ENCODE measurements at places on chromosomes 1 and 21.
A peak's percentile ranks its signal among the peaks of the same experiment; 100 is the strongest.

GRCh38 chr1:86100401-86100800, 56.2 kb downstream of the COL24A1 start:
- no peak for DNase-seq

DNA sequence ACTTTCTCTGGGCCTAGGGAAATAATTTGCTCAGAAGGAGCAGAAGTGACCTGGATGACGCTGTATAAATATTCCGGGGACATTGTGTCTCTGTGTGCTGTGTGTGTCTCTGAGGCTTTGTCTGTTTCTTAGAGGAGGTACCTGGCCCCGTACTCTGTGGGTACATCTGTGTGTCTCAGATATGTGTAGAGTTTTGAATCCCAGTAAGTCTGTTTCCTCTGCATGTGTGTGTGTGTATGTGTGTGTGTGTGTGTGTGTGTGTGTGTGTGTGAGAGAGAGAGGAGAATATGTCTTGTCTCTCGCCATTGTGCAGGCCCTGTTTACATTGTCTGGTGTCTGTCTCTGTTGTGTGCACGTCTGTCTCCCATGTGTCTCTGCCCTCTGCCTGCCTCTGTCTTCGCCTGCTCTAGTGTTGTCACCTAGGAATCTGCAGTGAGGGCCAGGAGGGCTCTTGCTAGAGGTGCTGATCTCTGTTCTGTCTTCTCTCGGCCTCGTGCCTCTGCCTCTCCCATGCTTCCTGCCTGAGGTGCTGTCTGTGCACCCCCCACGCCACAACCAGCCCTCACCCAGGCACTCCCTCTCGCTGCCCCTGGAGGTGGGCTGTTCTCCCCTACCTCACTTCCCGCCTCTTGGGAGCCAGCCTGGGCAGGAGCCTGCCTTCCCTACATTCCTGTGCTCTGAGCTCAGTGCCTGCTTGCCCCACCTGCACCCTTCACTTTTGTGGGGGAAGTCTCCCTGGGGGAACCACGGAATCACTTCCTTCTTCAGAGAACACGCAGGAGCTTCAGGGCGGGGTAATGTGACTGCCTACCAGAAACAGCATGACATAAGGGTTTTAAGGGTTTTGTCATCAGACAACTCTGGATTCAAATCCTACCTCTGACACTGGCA, 5.9 kb downstream of the MAP7D1 start:
- peak; percentile 33 for DNase-seq

GRCh38 chr21:44854664-44855446, 18.6 kb downstream of the PTTG1IP start:
- DNase-seq, result no peak

- peak; percentile 35 for DNase-seq
Measured at GRCh38 chr1:158527190-158527815, 26.9 kb downstream of the OR6Y1 start.

DNA sequence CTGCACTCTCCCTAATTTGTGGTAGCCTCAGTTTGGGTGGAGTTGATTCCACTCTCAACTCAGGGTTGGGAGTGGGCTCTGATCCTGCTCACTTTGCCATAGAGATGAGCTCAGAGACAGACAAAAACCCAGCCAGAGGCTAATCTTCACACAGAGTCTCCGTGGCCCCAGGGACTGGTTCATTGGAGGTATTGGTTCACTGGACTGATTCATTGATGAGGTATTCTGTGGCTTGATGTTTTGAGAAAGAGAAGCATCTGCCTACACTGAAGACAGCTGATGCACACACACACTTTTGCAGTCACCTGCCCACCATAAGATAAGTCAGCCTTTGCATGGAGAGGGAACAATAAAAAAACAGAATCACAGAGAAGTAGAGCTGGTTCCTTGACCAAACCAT, 183.8 kb downstream of the AJAP1 start:
- DNase-seq, result no peak

DNA sequence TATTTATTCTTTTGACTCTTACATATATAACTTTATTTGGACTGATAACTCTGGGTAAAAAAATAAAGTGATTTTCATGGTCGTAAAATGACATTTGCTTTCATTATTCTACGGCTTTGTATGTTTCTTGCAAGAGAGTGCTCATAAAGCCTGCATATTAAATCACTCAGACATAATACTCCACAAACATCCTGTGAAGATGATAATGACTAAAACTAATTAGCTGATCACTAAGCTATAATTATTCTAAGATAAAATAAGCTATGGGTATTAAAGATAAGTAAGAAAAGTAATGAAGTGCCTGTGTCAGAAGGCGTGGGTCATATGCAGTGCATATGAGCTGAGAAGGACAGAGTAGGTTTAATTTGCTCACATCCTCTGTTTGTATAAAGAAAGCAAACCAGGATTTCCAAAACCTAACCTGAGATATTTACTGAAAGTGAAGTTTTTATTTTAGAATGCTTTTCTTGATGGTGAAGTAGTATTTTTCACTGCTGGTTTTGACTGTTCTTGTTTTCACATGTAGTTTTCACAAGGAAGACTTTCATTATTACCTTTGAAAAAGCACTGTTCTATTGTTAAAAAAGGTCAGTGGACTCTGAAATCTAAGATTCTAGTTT, 278.8 kb downstream of the AMY1C start:
- DNase-seq, result no peak

DNA sequence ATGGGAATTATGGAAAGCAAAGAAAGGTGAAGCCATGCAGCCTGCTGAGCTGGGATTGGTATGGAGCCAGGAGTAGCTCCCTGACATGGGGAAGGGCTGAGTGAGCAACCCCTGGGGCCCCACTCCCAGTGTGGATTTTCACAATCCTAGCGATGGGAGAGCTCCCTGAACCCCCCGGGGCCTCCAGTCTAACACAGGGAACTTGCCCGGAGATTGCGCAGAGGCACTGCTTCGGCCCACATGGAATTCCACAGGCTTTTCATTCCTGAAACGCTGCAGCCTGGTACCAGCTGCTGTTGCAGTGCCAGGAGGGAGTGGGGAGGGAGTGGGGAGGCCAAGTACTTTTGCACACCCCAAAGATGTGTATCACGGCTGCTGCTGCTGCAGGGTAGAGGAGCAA, 110.4 kb upstream of the C21orf91 start:
- DNase-seq, result no peak

DNA sequence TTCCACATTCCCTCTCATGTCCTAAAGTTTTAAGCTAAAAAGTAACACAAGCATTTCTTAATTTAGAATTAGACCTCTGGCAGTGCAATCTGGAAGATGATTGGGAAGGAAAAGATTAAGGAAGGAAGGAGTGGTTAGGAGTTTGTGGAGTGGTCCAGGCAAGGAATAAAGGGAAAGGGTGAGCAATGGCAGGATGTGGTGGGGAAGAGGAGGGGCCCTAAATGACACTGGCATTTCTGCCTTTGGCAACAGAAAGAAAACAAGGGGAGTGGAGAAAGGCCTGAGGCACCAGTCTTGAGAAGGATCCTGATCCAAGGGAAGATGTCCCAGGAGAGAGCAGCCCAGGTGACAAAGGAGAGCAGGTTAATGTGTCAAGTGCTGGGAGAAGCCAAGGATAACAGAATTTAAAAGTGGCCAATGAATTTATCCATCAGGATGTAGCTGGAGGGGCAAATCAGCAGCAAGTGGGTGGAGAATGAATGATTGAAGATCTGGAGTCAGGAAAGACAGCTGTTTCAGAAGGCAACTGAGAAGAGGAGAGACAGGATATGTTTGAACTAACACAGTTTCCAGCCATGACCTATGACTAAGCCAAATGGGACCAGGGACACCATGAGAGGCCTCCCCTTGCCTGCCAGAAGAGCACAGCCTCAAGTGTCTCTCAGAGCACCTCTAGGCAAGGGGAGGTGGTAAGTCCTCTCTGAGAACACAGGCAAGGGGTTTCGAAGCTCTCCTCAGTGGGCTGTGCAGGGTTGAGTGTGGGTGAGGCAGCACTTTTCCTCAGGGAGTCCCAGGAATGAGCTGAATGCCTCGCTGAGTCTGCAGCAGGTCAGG, 20.9 kb upstream of the LY9 start:
- DNase-seq, result no peak

- DNase-seq, result no peak
Measured at GRCh38 chr1:165439330-165439729, 5.6 kb downstream of the RXRG start.

- DNase-seq, result no peak
Measured at GRCh38 chr1:117372863-117373412, 5.7 kb downstream of the MAN1A2 start.

GRCh38 chr1:89728381-89728780, 92.5 kb upstream of the LRRC8D start:
- no peak for DNase-seq

DNA sequence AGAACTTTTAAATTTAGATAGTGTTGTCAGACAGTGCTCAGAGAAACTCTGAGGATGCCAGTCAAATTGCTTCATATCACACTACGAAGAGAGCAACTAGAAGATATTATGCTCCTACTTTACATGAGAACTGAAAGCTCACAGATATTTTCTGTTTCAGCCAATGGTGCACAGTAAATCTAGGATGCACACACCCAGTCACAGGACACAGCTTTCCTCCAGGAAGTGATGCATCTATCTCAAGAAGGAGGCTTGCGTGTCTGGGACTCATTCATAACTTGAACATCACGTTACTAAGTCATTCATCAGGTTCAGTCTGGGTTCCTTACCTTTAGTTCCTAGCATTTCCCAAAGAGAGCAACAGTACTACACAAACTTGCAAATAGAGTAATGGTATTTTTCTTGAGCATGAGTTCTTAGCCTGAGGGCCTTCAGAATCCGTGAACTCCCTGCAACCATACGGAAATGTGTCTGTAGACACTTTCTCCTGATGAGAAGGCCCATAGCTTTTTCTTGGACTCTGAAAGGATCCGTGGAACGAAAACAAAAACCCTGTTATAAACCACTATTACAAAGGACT, 12.2 kb downstream of the ZNF697 start:
- DNase-seq, result peak; percentile 64

DNA sequence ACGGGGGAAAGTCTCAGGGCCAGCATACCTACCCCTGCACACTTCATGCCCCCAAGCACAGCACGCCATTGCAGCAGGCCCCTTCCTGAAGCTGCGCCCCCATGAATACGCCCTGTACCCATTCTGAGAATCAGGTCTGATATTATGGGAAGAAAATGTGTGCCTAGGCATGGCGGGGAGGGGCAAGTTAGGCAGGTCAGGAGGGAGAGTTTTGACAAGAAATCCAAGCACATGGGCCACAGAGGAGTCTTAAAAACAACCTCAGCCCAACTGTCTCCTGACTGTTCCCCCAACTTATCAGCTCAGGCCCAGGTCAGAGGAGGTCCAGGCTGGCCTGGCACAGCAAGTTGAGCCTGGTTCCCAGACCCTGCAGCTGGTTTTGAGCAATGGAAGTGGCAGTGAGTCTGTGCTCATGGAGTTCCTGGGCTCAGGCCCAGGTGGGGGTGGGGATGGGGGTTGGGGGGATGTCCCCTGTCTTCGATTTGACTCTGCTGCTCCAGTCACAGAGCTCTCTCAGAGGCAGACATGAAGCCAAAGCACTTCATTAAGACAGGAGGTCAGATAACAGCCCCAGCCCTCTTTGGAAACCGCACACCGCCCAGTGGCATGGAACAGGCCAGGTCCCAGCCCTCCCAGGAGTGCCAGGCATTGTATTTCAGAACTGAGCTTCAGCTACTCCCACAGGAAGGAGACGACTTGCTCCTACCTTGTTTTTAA, 20.6 kb upstream of the BCAR3 start:
- DNase-seq, result no peak

DNA sequence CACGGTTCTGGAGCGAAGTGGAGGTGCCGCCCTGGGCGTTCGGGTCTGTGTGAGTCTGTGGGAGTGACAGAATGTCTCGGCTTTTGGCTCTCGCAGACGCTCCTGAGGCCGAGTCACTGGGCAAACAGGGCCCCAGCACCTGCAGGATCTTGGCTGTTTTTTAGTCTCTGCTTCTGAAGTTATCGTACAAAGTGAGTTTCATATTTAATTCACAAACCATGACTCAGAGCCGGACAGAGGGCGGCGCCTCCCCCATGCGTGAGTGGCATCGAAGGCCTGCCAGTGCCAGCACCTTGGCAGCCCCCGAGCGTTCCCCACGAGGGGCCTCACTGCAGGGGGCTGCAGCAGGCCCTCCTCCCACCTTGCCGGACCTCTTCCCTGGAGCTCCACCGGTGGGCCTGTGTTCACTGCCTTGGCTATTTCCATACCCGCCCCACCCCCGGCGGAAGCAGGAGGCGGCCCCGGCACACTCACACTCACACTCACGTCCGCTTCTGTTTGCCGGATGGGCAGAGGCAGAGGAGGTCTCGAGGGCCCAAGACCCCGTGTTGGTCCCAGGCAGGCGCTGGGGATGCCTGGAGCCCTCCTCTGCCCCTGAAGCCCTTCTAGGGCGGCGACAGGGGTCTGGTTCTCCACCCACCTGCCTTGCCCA, 56.3 kb downstream of the MORN1 start:
- no peak for DNase-seq

GRCh38 chr1:225923692-225924555, at the start of gene PYCR2:
TSS of gene PYCR2 (minus strand) at chr1:225924250. CDS start at chr1:225924110, 140 bp downstream.
- peak; percentile 95 for DNase-seq

- peak; percentile 86 for DNase-seq
Measured at GRCh38 chr1:170494369-170494768, 37.6 kb upstream of the GORAB start.

- no peak for DNase-seq
Measured at GRCh38 chr21:38910390-38911067, 104.8 kb downstream of the ETS2 start.

All from fibroblast of the aortic adventitia (primary cell).